Germinal center (tissue), 1 donor: ENCODE measurements at places on chromosomes 16 and 17.
A peak's percentile ranks its signal among the peaks of the same experiment; 100 is the strongest.

GRCh38 chr16:79954921-79955705 is 354.6 kb upstream of the MAF start:
- DNase-seq = no peak

- DNase-seq = no peak
Observed at GRCh38 chr17:75010683-75011400, 1.6 kb upstream of the MRPL58 start.

DNA sequence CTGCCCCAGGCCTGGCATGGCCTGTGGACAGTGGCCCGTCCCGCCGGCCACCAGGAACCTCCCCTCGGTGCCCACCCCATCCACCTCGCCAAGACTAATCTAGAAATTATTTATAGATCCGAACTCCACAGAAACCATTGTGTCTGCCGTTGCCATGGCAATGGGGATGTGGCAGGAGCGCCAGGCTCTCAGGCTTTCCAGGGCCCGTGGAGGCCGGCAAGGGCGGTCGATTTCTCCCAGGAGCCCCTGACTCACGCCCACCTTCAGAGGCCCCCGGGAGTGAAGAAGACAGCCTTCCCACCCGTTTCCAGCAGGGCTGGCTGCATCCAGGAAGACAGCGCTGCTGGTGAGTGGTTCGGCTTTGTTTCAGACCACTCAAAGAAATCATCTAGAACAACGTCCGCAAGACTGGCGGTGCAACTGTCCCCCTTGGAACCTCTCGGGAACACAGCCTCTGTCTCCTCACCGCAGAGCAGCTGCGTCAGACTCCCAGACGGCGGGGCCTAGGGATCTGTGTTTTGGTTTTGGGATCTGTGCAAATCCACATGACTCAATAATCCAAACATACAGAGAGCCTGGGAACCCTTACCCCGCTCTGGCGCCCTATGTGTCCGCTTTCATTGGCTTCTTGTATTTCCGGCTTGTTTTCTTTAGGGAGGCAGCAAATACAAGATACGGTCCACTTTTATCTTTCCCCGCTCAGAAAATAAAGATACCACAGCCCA is 48.5 kb upstream of the ZCCHC14 start:
- no peak for DNase-seq

GRCh38 chr17:10368561-10368960 is 4.2 kb downstream of the MYH13 start:
- DNase-seq = no peak

DNA sequence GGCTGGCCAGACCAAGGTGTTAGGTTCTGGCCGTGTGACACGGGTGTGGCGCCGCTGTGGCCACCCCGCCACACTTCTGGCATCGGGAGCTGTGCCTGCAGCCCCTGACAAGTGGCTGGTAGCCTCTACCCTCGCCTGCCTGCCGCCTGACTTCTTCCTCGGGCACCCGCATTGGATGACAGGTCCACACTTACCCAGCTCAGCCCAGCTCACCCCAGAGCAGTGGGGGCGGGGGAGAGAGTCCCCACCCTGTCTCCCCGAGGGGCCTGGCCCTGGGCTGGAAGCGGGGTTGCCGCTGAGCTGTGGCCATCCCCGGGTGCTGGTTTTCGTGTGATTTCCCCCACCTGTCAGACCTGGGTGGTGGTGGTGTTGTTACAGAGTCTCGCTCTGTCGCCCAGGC is 53.9 kb upstream of the ACSF3 start:
- no peak for DNase-seq

DNA sequence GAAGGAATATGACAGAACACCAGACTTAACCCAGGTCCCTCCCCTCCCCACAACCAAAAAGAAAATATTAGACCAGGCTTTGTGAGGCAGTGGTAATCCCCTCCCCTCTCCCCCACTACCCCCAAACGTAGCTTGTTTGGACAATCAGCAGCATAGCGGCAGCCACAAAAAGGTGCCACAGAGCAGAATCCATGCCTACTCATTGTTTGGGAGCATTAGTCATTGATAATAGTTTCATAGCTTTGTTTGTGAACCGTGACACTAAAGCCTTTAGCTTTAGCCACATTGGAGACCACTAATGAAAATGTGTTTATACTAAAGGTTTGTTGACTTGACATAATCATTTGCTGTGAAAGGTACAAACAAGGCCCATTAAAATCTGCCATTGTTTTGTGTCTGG is 65.1 kb downstream of the NUP93 start:
- no peak for DNase-seq

DNA sequence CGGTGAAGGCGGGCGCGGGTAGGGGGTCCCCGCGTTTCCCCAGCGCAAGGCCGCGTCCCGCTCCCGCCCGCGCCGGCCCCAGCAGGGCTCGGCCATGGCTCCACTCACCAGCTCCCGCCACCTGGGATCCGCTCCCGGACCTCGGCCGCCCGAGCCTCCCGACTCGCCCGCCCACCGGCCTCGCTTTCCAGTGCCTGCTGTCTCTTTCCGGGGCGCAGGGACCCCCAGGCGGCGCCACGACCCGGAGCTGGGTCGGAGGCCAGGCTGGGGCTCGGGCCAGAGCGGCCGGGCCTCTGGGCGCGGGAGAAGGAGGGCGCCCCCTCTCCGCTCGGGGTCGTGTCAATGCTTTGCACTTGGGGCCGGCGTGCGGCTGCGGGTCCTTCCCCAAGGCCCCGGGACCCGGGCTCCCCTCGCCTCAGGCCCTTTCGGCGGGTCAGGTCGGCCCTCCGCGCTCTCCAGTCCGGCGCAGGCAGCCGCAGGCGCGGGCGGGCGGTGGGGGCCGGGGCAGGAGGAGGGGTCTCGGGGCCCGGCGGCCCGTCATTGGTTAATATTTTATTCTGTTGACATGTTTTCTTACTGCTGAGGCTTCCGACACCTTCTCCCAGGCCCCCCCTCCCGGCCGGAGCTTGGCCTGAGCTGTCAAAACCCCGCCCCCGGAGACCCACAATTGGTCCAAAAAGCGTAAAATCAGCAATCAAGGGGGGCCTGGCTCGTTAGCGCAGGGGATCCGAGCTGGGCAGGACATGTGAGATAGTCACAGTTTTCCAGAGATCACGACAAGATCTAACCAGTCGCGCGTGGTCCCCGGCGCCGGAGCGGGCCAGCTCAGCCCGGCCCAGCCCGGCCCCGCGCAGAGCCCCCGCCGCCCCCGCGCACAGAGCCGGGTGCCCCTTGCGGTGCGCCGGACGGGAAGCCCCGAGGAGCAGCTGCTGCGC is at the start of gene TBX2:
Gene TBX2, plus strand, starts transcription at position 713 of the 935 bp plus-strand sequence. CDS start 334 bp downstream, outside the sequence.
- no peak for DNase-seq

DNA sequence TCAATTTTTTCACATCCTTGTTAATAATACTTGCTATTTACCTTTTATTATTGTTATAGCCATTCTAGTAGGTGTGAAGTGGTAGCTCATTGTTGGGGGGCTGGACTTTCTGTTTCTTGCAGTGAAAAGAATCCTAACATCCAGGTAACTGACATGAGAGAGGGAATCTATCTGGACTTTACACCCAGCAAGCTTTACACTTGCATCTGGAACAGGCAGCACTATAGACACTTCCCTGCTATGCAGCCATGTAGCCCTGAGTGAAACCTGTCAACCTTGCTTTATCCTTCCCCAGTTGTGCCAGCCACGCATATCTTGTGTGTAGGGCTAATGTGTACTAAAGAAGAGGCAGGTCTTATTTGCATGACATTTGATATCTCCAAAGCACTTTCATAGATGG is 16.9 kb upstream of the ABCC12 start:
- DNase-seq = no peak

DNA sequence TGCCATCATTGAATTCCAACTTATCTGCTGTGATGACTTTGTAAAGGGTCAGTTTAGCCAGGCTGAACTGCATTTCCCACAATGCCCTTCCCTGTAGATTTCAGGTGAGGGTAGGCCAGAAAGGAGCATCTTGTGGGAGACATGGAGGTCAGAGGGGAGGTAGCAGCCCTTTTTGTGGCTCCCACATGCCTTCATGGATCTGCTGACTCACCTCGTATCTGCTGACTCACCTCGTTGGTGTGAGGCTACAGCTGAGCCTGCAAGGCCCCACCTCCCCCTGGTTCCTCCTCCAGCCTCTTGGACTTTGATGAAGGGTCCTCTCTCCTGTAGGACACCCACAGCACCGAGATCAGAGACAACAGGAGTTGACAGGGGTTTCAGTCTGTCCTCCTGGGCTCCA is 102.5 kb downstream of the SALL1 start:
- no peak for DNase-seq

- DNase-seq = no peak
Observed at GRCh38 chr17:45243750-45244149, 18.1 kb downstream of the SPATA32 start.

DNA sequence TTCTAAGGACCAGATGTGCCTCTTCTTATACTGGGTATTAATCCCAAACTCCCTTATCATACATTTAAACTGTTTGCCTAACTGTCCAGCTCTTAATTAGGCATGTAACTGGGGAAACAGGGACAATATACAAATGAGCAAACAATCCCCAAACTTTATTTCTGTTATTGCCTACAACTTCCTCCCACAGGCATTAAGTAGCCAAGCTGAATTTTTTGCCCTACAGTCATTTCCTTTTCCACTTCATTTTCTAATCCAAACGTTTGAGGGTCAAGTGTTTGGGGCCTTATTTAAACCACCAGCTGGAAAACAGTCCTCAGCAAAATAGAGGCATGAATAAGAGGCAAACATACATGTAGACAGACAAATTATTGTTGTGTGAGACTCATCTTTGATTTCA is 77.4 kb upstream of the CCL2 start:
- DNase-seq = no peak

DNA sequence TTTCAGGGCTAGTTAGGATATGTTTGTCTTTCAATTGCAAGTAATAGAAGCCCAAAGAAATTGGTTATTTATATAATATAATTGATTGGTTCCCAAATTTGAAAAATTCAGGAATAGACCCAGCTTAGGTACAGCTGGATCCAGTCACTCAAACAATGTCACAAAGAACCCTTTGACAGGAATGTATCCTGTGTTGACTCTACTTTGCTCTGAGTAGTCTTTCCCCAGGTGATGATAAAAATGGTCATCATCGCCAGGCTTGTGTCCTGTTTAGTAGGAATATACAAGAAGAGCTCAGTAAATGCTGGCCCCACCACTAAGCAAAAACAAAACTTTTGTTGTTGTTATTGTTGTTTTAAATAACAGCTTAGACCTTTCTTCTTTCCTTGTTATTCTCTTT is 35.0 kb downstream of the MAPT start:
- no peak for DNase-seq

GRCh38 chr16:48156790-48157209 is 1.0 kb upstream of the ABCC12 start:
- peak; percentile 67 for DNase-seq

- no peak for DNase-seq
Observed at GRCh38 chr17:15181333-15181732, 83.8 kb downstream of the PMP22 start.

DNA sequence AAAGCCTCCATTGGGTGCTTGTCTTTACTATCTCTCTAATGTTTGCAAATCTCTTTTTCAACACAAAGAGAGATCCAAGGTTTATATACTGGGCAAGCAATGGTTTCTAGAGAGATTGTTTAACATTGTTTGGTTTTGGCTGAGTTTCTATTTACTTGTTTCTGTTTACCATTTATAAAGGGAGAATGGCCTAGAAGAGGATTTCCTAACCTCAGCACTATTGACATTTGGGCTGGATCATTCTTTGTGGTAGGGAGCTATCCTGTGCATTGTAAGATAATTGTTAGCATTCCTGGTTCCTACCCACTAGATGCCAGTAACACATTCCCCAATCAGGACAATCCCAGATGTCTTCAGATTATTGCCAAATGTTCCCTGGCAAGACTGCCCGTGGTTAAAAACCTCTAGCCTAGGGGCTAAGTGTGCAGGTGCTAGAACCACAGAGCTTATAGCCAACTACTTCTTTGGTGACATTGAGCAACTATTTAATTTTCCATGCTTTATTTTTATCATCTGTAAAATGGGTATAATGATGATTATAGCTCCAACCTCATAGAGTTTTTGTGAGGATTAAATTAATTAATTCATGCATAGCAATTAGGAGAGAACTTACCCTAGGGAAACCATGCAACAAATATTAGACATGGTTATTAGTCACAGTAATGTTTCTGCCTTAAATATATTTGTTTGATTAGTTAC is 413.9 kb upstream of the MAF start:
- DNase-seq = no peak

DNA sequence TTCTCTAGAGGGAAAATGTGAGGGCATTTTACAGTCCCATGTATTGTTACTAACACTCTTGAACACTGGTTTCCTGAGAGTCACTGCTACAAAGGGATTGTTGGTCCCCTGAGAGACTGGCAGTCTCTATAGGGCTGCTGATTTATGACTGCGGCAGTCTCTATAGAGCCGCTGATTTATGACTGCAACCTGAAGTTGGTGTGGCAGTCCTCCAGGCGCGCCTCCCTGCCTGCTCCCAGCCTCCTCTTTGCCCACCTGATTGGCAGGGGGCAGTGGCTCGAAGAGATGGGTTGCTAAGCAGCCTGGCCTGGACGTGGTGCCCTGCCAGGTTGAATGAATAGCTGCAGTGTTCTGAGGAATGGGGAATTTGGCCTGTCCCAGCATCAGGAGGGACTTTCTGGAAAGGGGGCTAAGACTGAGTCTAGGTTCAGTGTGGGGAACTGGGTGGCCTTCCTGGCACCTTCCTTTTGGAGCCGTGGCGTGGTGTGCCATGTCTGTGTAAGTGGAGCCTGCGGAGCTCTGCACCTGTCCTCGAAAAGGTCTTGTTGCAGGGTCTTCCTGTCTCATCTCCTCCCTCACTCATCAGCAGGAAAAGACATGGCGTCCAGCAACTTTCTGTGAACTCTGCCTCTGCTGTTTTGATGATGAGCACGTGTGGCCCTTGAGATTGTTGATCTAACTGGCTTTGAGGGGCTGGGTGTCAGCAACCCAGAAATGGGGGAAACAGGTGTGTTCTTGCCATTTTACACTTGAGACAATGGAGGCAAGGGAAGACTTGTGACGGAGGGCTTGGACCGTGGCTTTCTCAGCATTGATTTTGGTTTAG is 24.9 kb downstream of the SAP30BP start:
- DNase-seq = no peak

DNA sequence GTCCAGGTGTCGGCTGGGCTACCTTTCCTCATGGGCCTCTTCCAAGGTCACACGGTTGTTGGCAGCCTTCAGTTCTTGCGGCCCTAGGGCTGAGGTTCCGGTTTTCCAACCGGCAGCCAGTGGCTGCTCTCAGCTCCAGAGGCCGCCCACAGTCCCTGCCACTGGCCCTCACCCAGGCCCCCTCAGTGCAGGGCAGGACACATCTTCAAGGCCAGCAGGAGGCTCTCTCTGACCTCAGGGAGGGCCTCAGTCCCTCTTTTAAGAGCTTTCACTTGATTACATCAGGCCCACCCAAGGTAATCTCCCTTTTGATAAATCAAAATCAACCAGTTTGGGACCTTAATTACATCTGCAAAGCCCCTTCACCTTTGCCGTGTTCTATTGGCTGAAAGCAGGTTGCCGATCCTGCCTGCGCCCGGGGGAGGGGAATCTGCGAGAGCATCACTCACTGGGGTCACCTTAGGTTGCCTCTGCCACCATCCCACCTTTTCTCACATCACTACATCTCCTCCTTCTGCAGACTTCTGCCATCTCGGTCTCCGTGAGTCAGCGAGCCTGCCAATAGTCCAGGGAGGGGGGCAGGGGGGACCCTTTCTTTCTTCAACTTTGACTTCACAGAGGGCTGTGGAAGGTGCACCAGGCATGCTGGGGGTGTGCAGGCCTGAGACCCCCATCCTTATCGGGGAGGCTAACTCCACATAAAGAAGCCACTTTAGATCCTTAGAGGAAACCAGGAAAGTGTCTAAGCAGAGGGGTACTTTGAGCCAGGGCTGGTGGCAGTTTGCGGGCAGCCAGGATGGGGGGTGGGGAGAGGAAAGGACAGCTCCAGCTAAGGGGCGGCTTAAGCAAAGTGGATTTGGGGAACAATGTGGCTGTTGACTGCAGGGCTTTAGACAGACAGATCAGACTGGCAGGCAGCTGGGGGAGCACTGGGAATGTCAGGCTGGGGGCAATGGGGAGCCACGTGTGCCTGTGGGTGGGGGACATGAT is 28.8 kb upstream of the NXPH3 start:
- DNase-seq = no peak
